ENCODE measurements at places on chromosomes 6 and 20. TPM values are rescaled to one million over a fixed set of nuclear protein-coding genes. Genes with fewer than 3 reads are reported as not detected.

GRCh38 chr6:148765898-148766808 is 19.3 kb downstream of the UST start:
- no peak for DNase-seq

- DNase-seq: no peak
These were observed 25.2 kb downstream of the TBX18 start for GRCh38 chr6:84738996-84739865.

GRCh38 chr6:145045582-145045981 is 689.7 kb downstream of the EPM2A start:
- DNase-seq: no peak

DNA sequence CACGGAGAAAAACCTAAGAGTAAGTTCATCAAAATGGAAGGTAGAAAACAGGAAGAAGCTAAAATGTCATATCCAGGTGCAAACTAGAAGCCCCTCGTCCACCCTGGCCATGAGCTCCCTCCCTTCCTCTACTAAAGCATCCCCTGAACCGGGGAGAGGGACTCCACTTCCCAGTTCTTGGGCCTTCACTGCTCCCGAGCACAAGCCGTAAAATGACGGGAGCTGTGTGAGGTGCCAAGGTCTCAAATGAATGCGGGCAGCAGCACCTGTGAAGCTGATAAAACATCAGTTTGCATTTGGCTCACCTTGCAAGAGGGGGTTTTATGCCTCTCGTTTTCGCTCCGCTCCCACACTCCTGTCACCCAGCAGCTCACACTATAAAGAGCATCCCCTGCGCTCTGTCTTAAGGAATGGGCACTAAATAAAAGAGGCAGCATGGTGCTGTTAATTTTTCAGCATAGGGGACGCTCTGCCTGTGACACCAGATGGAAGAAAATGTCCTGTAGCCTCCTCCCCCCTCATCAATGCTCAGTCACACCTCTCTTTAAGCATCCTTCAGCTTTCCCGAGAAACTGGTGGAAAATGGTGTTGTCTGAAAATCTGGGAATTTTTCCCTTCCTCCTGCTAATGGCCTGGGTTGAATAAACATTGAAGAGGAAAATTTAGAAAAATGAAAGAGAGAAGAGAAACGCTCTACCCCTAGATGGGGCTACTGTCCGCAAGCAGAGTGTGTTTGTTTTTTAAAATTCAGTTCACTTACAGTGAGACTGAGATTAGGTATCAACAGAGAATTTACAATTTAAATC is 563.0 kb upstream of the AGPAT4 start:
- DNase-seq: no peak

- peak; percentile 91 for DNase-seq
These were observed 23.9 kb upstream of the NAA20 start for GRCh38 chr20:19992996-19993908.

- peak; percentile 62 for DNase-seq
These were observed 49.2 kb downstream of the EIF2S2 start for GRCh38 chr20:34062570-34063482.

- no peak for DNase-seq
These were observed 7.1 kb downstream of the PLEKHG1 start for GRCh38 chr6:150606647-150607328.

DNA sequence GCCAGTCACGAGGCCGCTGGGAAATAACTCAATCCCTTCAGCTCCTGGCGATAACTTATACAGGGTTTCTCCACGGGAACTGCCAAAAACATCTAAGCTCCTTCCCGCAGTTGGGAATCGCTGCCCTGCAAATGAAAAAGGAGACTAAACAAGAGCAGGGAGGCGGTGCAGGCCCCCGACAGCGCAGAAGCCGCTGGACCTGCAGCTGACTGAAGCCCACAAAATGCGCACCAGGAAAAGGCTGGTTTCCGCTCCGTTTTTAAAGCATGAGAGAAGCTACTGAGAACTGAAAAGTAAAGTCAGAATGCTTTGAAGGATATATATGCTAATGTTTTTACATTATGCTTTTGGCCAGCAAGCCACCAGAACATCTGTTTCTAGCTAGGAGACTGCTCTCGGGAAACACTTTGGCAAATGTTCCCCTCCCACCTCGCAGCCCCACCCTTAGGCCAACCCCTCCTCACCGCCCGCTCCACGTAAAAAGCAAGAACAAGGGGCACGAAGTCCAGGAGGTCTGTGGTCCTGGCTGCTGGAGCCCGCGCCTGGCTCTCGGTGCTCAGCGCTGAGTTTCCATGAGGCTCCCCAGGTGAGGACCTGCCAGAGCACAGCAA is 90.5 kb downstream of the SOD2 start:
- no peak for DNase-seq

- DNase-seq: no peak
These were observed 18.1 kb downstream of the PRKN start for GRCh38 chr6:162709431-162709830.

DNA sequence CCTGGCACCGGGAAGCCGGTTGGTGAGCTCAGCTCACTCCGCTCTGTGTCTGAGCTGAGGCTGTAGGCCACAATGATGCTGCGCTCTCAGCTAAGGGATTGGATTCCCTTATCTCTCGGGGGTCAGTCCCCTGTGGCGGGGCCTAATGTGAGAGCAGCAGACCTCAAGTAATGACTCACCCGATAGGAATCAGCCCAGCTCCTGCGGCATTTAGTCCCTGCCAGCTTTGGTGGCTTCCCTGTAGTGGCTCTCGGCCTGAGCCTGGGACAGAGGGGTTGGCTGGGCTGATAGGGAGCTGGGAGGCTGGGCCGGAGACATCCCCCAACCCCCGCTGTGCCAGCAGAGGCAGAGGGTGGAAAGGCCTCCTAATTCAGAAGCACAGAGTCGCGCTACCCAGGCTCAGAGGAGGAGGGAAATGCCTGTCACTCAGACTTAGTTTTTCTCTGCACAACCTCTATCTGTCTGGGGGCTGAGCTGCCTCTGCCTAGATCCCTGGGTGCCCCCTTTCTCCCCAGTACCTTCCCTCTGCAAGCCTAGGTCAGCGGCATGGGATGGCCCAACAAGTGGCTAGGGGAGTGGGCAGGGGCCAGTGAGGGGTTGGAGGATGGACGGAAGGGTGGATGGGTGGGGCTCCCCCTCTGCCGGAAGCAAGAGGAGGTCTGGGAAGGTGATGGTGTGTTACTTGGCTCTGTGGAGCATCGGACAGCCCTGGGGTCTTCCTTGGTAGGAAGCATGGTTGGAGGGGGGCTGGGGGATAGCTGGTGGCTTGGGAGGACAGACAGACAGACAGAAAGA is 92.2 kb downstream of the CDH22 start:
- peak; percentile 28 for DNase-seq

GRCh38 chr20:12700701-12701100 is 308.1 kb upstream of the SPTLC3 start:
- DNase-seq: no peak

- DNase-seq: peak; percentile 89
These were observed 16.4 kb upstream of the POLR1H start for GRCh38 chr6:30044630-30045029.

DNA sequence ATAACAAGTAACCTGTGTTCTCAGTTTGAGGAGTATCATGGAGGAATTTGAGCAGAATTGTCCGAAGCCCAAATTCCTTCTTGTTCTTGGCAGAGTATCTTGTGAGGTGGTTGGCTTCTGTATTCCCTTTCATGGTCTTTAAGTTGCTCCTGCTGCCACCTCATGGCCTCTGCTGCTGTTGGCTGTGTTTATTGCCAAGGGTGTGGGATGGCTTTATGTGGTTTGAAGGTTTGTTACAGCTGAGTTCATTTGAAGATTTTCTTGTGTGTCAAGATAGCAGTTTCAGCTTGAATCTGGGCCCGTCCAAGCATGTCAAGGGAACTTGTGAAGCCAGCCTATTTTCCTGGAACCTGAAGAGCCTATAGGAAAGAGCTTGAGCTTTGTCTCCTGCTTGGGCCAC is 20.2 kb upstream of the TTK start:
- no peak for DNase-seq

DNA sequence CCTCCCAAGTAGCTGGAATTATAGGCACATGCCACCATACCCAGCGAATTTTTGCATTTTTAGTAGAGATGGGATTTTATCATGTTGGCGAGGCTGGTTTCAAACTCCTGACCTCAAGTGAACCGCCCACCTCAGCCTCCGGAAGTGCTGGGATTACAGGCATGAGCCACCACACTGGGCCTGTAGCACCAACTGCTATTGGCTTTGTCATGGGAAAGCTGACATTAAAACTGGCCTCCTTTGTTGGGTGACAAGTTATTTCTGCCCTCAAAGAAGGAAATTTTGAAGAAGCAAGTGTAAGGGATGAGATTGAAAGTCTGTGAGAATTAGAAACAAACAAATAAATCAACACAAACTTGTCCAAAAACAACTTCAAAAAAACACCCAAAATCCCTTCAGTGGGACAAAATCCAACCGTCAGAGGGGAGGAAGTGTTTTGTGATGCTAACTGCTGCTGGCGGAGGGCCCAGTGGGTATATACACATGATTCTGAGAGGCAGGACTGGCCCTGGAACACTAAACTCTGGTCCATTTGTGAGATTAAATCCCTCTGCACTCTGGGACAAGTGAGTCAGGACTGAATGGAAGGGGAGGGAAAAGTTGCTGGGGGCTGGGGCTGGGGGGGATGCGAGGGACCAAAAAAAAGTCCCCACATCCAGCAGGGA is 87.5 kb upstream of the NAA20 start:
- peak; percentile 53 for DNase-seq

- DNase-seq: no peak
These were observed 19.6 kb downstream of the SLC22A2 start for GRCh38 chr6:160238761-160239751.

GRCh38 chr20:58374027-58374850 is 14.8 kb upstream of the VAPB start:
- DNase-seq: no peak

DNA sequence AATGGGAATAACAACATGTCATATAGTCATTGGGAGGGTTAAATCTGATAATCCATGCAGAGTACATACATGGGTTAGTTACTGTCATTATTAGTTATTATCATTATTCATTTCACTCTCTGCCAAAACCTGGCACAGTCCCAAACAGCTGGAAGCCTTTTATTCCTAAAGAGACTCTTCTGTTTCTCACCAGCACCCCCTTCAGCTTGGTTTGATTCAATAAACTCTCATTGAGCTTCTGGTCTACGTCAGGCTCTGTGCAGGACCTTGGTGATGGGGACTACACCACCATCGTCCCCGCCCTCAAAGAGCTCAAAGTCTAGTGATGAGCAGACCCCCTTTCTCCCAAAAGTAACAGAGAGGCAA is 2.3 kb downstream of the KCNK15 start:
- DNase-seq: no peak

Gene PTK7
- total RNA-seq: 44.4 TPM

Gene TINAG
- not detected for total RNA-seq

Gene NMBR
- total RNA-seq: not detected
